ENCODE measurements at places on chromosomes 7 and 10. TPM values are rescaled to one million over a fixed set of nuclear protein-coding genes. Genes with fewer than 3 reads are reported as not detected.

The GJD4 gene
- not detected for total RNA-seq

The GALNT11 gene
- 43.2 TPM for total RNA-seq

The PRXL2A gene
- total RNA-seq: 233 TPM

The STK31 gene
- under 0.01 TPM for total RNA-seq

The INA gene
- under 0.01 TPM for total RNA-seq

The NYAP1 gene
- total RNA-seq: 2.6 TPM

The AGAP3 gene
- total RNA-seq: 55.6 TPM

Data from epithelial cell of umbilical artery (primary cell).